ENCODE measurements at places on chromosomes 12 and 14.

DNA sequence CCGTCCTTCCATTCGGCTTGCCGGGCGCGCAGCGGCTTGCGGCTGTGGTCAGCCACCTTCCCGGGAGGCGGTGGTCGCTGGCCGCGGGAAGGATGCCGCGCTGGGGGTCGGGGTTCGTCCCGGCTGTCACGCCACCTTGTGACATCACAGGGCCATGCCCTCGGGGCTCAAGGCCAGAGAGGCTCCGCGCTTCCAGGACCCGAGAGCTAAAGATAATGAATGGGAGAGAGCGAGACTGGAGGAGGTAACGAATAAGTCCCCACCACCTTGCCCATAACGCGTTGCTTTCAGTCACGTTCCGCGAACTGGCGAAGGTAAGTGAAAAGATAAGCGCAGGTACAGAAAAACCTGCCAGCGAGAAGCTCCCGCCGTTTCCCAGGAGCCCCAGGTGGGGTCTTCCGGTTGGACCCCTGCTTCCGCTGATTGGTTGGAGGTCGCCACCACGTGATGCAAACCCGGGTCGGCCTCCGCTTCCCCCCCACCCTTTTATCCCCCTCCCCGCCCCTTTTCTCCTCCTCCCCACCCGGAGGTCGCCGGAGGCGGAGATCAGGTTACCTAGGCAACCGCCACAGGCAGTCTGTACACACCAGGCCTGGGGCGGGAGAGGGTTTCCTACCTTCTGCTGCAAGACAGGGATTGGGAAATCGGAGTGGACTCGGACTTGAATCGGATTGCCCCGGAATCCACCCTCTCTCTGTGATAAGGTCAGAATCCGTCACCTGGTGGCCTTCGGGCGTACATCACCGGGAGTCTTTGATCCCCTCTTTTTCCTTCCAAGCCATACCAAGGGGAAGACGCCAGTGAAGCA lies at the start of gene LRRC9:
TSS of gene LRRC9 (plus strand) at position 575 of the 808 bp plus-strand sequence.
- DNase-seq = no peak

- DNase-seq = no peak
Observed at GRCh38 chr12:82952946-82953345, 266.2 kb downstream of the TMTC2 start.

- no peak for DNase-seq
Observed at GRCh38 chr12:104183443-104183842, 32.1 kb upstream of the TXNRD1 start.

DNA sequence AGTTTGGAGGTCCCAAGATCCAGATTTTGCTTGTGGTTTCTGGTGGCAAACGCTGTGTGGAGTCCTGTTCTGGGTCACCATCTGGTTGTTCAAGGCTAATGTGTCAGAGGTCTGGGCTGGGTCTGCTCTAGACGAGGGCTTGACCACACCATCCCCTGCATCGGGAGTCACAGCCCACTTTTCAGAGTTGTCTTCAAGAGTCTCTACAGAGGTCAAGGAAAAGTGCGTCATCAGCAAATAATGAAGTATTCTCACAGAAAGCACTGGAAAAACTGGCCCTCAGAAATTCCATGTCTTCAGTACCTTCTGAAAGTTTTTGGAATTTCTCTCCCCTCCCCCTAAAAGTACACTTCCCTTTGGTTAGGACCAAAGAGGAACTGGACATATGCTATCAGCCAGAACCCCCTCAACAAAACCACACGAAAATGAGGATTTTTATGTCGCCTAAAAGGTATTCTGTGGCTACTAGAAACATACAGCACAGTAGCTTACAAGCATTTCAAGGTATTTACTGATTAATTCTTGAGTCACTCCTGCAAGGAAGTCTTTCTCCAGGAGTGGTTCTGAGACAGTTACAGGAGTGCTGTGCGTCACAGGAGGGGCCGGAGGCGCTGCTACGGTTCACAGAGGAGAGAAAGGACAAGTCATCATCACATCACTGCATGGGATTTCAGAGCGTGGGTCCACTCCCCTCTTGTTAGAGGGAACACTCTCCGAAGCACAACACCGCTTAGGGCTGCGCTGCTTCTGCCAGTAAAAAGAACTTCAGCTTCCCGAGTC lies 35.4 kb downstream of the RAD52 start:
- no peak for DNase-seq

- no peak for DNase-seq
Observed at GRCh38 chr12:62738105-62738504, 196.8 kb downstream of the PPM1H start.

- no peak for DNase-seq
Observed at GRCh38 chr12:79920421-79921238, 14.3 kb downstream of the PPP1R12A start.

DNA sequence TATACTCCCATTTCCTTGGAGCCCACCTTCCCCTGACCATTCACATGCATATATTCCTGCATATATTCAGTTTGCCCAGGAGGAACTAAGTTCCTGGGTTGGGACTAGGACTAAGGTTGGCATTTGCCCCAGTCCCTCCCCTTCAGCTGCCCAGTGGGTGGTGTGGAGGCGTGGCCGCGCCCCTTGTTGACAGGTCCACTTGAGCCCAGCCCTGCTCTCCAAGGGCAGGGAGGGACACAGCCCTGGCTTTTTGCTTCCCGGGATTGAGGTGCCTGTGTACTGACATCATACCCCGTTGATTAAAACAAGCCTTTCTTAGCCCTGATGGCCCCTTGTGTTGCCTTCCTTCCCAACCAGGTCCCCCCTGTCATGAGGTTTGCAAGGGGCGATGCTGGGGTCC lies 7.3 kb downstream of the ERBB3 start:
- DNase-seq = no peak

Data from stimulated activated CD8-positive, alpha-beta memory T cell treated with anti-CD3 and anti-CD28 coated beads, Interleukin-4, amount 100 ng/mL, for 1 hour (primary cell).